RKO (cell line): ENCODE measurements at places on chromosomes 12 and 14.

DNA sequence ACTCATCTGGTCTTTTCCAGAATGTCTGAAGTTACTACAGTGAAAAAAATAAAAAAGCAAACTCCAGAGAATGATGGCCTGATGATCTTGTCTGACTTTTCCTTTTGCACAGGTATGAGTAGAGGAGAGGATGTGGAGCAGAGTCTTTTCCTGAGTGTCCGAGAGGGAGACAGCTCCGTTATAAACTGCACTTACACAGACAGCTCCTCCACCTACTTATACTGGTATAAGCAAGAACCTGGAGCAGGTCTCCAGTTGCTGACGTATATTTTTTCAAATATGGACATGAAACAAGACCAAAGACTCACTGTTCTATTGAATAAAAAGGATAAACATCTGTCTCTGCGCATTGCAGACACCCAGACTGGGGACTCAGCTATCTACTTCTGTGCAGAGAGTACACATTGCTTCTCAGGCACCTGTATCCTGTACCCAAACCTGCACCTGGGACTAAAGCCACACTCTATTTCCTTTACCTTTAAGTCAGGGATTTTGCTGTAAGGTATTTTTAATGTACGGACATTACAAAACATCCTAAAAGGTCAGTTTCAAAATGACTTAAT, 75.8 kb upstream of the OR4E1 start:
- no peak for DNase-seq

DNA sequence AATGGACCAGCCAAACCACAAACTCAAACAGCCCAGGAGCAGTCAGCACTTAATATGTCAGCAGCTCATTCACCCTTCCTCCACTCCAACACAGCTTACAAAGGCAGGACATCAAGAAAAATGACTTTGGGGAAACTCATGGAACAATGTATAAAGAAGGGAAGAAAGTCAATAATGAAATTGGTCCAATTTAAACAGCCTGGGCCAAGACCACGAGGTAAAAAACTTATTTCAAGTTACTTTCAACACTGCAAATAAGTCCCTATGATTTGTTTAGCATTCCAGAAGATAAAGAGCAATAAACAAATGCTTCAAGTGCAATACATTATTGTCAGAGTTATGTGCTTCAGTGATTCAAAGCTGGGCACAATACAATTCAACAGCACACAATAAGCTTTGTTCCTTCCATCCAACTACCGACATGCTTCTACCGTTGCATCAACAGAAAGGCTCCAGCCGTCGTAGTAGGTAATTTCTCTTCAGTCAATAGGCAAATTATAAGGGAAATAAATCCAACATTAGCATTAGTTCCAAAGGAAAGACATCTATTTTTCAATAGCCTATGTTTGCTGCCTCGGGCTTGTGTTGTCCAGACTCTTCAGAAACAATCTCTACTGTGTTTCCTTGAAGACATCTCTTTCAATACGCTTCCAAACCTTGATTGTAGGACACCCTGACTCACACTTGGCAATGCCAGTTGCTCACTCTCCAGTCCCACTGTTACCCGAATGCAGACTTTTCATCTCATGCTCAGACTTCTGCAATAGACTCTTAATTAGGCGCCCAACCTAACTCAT, 225.7 kb downstream of the NUAK1 start:
- no peak for DNase-seq

GRCh38 chr12:15837141-15837790, 44.9 kb upstream of the STRAP start:
- DNase-seq = no peak

DNA sequence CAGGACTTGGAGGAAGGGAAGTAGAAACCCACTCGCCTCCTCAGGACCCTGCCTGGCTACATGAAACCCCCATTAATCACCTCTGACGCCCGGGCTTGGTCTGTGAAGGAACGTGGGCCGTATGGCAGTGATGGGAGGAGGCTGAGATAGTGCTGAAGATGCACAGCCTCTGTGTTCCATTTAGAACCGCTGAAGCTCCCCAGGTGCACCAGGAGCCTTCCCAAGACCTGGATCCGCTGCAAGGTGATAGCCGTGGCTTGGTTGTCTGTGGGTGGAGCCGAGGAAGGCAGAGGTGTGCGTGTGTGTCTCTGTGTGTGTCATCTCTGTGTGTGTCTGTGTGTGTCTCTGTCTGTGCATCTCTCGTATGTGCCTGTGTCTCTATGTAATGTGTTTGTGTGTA, 293.1 kb downstream of the CACNA1C start:
- no peak for DNase-seq

- no peak for DNase-seq
Observed at GRCh38 chr14:34069854-34070582, 119.1 kb upstream of the EGLN3 start.

DNA sequence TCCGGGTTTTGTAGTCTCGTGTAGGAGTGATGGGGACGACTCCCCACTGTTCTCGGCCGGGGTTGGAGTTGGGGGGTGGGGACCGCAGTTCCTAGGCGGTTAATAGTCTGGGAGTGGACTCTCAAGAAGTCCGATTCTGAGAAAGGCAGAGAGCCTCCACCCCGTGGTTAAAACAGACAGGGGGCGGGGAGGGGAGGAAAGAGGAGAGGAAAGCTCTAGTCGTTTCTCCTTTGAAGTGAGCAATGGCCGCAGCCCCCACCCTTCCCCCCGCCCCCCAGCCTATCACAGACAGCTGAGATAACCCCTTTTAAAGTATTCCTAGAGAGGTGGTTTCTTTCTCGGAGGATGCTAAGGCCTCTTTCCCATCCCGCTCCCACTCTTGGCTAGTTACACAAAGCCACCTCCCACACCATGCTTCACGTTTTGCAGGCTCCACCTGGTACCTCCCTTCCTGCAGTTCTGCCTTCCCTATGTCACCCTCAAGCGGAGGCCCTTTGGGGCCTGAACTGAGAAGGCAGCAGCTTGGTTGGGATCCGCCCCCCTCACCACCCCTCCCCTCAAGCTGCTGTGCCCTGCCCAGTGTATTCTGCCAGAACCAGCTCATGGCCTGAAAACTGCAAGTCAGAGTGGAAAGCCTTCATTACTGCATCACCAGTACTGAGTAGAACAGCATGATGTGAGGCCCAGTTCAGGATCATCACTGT, 853 bp downstream of the USP5 start:
- DNase-seq = peak; percentile 78

DNA sequence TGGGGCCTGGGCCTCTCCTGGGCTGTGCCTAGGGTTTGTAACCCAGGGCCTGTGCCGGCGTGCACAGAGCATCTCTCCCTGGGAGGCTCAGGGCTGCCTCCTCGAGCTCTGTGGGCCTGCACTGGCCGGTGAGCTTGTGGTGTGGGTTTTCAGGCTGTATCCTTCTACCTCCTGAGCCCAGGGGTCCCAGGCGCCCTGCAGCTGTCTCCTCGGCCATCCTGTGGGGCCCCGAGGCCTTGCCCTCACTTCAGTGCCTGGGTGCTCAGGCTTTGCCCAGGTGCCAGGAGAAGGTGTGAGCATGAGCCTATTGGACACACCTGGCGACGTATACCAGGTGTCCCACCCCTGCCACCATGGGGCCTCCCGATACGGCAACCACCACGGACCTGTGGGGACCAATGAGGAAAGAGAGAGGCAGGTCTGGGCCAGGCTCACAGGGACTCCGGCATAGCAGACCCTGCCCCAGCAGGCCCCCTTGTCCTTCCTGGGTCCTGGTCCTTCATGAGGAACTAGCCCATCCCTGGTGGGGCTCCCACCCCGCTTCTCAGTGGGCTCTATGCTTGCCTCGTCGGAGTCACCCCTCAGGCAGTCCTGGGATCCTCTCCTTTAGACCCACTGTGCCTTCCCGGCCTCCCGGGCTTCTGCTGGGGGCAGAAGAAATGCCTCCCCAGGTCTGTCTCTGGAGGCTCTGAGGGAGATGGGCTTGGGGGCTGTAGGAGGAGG, 400.2 kb downstream of the TMEM121 start:
- DNase-seq = no peak

DNA sequence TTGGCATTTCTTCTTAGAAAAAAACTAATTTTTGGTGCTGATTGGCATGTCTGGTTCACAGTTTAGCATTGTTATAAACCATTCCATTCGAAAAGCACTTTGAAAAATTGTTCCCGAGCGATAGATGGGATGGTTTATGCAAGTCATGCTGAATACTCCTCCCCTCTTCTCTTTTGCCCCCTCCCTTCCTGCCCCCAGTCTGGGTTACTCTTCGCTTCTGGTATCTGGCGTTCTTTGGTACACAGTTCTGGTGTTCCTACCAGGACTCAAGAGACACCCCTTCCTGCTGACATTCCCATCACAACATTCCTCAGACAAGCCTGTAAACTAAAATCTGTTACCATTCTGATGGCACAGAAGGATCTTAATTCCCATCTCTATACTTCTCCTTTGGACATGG, 20.1 kb upstream of the TIGAR start:
- no peak for DNase-seq

DNA sequence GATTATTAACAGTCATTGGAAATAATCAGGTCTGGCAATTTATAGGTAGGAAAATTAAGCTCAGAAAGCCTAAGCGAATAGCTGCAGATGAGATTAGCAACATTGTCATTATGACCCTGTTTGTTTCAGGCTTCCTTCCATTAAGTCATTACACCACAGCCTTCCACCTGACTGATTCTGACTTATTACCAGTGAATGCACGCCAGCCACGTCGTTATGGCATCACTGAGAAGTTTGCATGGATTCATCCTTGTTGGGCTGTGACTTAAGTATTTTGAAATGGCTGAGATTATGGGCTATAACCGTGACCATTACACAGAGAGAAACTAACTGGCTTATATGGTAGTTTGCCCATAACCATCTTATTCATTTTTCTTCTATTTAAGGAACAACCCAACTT, 18.6 kb downstream of the RASSF8 start:
- peak; percentile 57 for DNase-seq
